ENCODE measurements at places on chromosomes 1 and 21.

DNA sequence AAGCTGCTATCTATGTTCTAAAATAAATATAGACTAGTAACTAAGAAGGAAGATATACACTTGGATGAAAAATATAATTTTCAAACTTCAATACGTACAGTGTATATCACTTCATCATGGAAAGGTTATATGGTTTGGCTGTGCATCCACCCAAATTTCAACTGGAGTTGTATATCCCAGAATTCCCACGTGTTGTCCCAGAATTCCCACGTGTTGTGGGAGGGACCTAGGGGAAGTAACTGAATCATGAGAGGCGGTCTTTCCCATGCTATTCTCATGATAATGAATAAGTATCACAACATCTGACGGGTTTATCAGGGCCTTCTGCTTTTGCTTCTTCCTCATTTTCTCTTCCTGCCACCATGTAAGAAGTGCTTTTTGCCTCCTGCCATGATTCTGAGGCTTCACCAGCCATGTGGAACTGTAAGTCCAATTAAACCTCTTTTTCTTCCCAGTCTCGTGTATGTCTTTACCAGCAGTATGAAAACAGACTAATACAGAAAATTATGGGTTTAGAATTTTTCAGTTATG, 10.7 kb downstream of the NEGR1 start:
- no peak for DNase-seq

GRCh38 chr1:34639701-34640100, 115.1 kb upstream of the GJB5 start:
- peak; percentile 96 for DNase-seq

DNA sequence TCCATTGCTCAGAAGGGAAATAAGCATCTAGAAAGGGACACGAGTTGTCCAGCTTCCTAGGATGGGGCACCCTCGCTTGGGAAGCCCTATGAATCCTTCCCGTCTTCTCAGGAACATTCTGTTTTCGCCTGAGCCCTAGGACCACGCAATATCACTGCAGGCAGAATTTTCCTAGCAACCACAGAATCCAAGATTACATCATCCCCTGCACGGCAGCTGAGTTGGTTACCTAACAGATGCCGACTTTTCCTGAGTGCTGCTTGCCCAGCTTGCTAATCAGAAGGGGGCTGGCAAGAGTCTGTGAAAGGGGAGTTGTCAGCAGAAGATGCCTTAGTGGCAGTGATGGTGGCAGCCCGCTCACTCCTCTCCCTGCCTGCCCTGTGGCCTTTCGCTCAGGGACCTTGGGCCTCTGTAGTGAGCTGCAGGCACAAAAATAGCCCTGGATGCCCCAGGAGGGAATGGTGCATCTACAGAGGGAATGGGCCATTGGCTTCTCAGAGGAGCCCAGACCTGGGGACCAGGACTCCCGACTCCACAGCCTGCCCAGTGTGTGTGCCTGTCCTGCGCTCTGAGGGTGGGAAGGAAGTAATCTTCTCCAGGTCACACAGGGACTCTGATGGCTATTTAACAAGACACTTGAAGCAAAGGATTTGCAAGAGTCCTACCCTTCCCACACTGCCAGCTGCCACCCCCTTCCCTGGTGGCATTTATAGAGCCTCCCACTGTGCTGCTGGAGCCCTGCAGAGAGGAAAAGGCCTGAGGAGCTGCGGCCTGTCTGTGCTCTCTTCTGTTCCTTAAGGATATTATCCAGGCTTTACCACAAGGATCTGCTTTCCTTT, 28.9 kb upstream of the CLSTN1 start:
- DNase-seq = no peak

GRCh38 chr1:13779930-13780329, 79.9 kb downstream of the PRDM2 start:
- no peak for DNase-seq

- DNase-seq = no peak
Observed at GRCh38 chr1:236815941-236816340, 20.8 kb downstream of the MTR start.

DNA sequence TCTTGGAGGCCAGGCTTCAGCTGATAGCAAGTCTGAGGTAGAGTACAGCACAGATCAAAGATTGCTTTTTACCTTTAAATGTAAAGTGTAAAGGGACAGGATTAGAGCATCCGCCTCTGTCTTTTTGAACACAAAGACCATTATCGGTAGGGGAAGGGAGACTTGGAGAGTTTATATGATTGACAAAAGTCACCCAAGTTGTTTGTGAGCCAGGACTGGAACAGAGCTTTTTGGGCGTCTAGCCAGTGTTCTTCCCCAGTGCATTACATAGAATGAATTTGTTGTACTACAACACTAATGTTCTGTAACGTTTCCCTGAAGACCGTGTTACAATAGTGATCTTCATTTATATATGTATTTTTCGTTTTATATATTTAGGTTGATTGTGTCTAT, 9.3 kb upstream of the PIGC start:
- no peak for DNase-seq

GRCh38 chr1:74508449-74508848, 4.0 kb downstream of the LRRC53 start:
- DNase-seq = peak; percentile 61

- no peak for DNase-seq
Observed at GRCh38 chr1:167345386-167345733, 124.7 kb downstream of the POU2F1 start.

GRCh38 chr1:36463463-36463802, 751 bp downstream of the MRPS15 start:
- DNase-seq = no peak

GRCh38 chr1:196774603-196775002, at the start of gene CFHR3:
Gene CFHR3, plus strand, starts transcription at chr1:196774840. Its CDS starts 47 bp downstream, at chr1:196774887.
- DNase-seq = no peak

DNA sequence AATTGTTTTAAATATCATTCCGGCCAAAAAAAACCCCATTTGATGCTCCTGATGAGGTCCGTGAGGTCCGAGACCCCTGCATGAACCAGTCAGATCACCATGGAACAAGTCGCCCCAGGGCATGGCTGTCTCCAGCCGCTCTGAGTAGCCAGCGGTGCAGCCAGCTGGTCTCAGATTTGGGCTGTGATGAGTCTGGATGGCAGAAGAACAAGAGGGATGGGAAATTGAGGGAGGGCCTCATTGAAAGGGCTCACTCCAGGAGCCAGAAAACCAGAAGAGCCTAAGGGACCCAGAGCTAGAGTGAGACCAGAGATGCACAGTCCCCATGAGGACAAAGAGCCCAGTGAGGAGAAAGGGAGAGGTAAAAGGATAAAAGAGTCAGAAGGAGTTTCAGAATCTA, 174.0 kb downstream of the TOMM20 start:
- DNase-seq = peak; percentile 52

GRCh38 chr1:54485416-54485815, 62.6 kb upstream of the ACOT11 start:
- DNase-seq = no peak

DNA sequence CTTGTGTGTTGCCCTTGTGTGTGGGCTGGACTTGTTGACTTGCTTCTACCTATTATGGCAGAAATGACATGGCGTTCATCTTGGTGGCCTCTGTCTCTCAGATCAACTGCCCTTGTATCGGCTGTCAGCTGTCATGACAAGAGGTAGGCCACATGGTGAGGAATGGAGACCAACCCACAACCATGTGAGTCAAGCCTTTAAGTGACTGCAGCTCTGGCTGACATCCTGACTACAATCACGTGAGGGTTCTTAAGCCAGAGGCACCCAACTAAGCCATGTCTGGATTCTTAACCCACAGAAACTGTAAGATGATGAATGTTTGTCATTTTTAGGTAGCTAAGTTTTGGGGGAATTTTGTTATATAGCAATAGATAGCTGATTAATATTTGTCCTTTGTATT, 82.1 kb downstream of the KCND3 start:
- DNase-seq = no peak

- DNase-seq = peak; percentile 81
Observed at GRCh38 chr21:44982558-44983250, 42.9 kb downstream of the SLX9 start.

DNA sequence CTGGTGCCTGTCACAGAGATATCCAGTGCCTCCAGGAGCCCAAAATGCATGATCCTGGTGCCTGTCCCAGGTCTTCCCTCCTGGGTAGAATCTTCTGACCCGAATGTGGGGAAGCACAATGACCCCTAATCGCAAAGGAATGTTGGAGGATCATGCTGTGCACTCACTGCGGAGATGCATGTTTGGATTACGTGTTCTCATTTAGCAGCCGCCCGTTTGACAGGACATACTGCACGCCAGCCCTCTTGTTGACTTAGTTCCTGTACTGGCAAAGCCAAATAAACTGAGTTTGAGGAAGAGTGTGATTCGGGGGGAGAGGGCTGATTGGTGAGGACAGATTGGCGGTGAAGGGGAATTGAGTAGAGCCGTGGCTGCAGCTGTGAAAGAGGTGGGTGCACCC, 85.9 kb upstream of the SIM2 start:
- no peak for DNase-seq

DNA sequence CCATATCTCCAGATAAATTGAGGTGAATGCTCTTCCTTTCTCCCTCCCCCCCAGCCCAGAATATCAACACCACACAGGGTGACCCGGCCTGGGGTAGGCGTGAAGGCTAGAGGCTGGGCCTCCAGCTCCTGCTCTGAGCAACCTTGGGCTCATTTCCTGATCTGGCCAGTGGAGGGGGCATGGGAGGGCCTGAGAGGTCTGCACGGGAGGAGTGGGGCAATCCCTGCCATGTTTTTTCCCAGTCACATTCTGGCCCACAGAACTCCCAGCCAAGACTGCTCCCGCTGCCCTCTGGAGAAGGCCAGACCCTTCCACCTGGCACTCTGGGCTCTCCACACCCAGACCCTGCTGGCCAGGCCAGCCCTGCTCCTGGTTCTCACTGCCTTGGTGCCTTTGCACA, 3.9 kb downstream of the CLDN19 start:
- peak; percentile 73 for DNase-seq

GRCh38 chr1:155086128-155086741, 7.6 kb downstream of the EFNA3 start:
- DNase-seq = peak; percentile 87

DNA sequence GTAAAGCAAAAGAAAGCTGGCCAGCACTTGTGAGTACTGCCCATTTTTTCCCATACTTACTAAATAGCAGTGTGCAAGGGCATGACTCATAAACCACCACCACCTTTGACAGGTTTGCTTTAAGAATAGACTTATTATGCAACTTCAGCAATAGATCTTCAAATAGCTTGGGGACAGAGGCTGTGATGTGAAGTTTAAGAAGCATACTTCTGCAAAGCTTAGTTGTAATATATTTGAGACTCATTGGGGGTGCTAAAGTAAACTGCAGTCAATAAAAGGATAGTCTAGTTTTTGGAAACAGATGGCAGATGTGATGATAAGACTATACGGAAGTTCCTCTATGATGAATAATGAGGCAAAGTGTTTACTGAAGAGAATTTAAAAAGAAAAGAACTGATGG, 210.0 kb downstream of the PLA2G4A start:
- DNase-seq = no peak

- DNase-seq = peak; percentile 25
Observed at GRCh38 chr1:84870591-84870990, 22.4 kb downstream of the LPAR3 start.

GRCh38 chr1:51714374-51715019, 97.6 kb downstream of the OSBPL9 start:
- DNase-seq = no peak

- peak; percentile 96 for DNase-seq
Observed at GRCh38 chr1:225762444-225762843, 15.2 kb upstream of the SRP9 start.

DNA sequence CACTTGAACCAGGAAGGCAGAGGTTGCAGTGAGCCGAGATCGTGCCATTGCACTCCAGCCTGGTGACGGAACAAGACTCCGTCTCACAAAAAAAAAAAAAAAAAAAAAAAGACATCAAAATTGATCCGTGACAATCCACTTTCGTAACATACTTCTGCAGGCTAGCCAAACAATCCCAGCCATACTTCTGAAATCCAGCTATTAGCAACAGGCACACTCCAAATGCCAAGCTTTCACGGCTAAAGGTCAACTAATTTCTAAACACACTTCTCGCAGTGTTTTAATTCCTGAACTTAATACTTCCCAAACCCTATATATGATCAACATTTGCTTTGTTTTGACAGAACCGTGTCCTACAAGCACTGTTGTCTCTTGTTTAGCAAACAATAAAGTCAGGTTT, 411.3 kb upstream of the RUNX1 start:
- no peak for DNase-seq

GRCh38 chr1:51247022-51247421, 10.9 kb downstream of the RNF11 start:
- no peak for DNase-seq

DNA sequence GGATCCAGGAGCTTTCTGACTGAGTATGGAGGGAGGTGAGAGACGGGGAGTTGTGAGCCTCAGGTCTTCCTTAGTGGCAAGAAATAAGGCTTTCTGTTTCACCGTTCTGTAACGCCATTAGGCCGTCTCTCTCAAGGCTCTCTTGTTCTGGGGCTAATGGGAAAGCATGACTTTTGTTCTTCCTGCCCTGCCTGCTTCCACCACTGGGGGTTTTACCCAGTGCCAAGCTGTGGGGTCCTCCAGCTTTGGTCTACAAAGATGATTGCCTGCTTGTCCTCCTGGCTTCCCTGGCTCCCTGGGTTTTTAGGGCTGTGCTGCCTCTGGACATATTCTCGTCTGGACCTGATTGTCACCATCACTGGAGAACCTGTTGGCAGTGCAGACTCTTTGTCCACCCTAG, 74.8 kb upstream of the TINAGL1 start:
- DNase-seq = peak; percentile 53

DNA sequence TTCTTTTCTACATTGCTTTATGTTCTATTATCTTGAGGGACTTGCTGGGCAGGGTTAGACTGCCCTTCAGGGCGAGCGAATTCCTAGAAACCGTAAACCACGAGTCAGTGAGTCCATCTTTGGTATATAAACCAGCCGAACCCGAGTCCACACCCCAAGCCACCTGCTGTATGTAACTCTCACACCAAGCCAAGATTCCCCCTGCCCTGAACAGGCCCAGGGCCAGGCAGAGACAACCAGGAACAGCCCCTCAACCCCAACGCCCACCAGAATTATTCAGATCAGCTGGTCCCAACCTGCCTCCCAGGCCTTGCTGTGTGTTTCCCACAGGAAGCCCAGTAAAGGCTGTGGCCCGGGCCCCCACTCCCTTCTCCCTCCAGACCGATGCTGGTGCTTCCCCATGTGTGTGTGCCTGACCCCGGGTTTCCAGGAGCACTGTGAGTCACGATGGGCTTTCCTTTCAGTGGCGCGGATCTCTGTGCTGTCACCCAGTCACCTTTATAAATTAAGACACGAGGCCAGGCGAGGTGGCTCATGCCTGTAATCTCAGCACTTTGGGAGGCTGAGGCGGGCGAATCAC, 17.1 kb downstream of the KIF17 start:
- no peak for DNase-seq

DNA sequence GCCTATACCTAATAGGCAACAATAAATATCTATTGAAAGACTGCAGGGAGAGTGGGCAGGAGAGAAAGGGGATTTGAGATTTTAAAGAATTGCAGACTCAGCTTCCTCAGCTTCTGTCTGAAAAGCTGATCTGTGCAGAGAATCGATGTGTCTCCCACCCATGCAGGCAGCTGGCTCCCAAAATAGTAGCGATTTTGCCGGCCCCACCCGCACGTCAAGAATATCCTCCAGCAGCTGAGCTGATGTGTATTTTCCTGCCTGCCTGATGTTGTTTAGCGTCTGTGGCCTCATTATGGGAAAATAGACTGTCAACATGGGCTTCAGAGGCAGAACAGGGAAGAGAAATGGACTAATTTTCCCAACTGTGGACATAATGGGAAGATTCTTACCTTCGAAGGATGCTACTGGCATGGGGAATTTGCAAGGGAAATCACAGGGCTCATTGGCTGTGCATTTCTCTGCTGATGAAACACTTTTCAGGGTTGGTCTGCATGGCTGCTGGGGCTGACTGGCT, 699.8 kb downstream of the PTPRU start:
- no peak for DNase-seq

GRCh38 chr1:226977643-226978431, 37.7 kb downstream of the COQ8A start:
- peak; percentile 19 for DNase-seq

- DNase-seq = no peak
Observed at GRCh38 chr1:15538771-15539170, 12.1 kb downstream of the DNAJC16 start.

Measured in islet precursor cell (in vitro differentiated cells).